ENCODE measurements at places on chromosomes 2 and 18. TPM values are rescaled to one million over a fixed set of nuclear protein-coding genes. Genes with fewer than 3 reads are reported as not detected.

GRCh38 chr2:128134573-128134972, 43.6 kb downstream of the UGGT1 start:
- peaks cover 6% of the 10 kb centered on the region for H3K27me3 ChIP-seq
- no peaks in the 10 kb centered on the region for H3K4me1 ChIP-seq
- H3K27ac ChIP-seq, result no peak overlapping the region
- no peak for DNase-seq

DNA sequence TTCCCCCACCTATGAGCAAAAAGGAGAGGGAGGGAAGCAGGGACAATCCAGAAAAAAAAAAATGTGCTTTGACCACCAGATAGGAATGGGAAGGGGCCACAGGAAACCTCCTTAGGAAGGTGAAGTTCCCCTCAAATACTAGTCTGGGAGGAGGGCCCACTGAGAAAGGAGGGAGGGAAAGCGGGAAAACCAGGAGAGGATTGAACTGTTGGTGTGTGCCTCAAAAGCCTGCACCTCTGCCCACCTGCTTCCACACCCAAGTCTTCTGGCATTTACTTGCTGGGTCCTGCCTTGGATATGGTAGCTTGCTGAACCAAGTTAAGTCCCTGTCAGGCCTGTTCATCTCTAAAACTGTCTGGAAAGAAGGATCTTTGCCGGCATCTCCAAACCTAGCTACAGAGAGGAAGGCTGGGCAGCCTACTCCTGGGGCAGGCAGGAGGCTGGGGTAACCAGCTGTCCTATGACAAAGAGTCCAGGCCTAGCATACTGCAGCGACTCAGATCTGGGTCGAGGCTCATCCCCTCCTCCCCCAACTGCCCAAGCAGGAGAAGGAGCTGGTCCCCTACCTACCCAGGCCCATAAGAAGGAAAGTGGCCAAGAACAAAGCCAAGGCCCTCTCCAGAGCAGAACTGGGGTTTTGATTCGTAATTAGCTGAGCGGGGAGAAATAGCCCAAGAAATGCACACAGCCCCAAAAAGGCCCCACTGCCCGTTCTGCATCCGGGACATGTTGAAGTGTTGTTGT, 3.0 kb downstream of the EN1 start:
- DNase-seq, result no peak
- H3K27ac ChIP-seq, result peak overlapping the region; percentile 29
- H3K4me1 ChIP-seq, result peaks cover 4% of the 10 kb centered on the region
- no peak overlapping the region for H3K4me3 ChIP-seq

GRCh38 chr18:64171576-64171975, 22.7 kb upstream of the LINC00305 start:
- DNase-seq, result no peak
- no peaks in the 10 kb centered on the region for H3K4me1 ChIP-seq
- H3K27me3 ChIP-seq, result no peaks in the 10 kb centered on the region
- H3K4me3 ChIP-seq, result no peak overlapping the region

GRCh38 chr18:72948439-72948838, 80.7 kb upstream of the NETO1 start:
- no peaks in the 10 kb centered on the region for H3K36me3 ChIP-seq
- H3K27ac ChIP-seq, result no peak overlapping the region
- no peak for DNase-seq
- no peaks in the 10 kb centered on the region for H3K4me1 ChIP-seq
- no peak overlapping the region for H3K4me3 ChIP-seq

DNA sequence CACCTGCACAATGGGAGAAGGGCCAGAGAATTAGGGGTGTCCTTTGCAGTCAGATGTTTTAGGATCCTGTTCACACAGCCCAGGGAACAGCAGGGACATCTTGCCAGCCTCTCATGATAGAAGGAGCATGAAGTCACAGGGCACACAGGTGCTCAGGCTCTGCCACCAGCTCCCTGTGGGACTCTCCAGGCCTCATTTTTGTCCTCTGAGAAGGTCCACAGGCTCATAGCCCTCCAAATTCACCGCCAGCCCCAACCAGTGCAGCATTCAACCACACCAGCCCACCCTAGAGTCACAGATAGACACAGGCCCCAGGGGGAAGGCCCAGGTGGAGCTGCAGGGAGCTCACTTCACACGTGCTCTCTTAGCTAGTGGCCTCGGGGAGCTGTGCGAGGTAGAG, 391.7 kb downstream of the TNS1 start:
- no peak for DNase-seq
- H3K36me3 ChIP-seq, result no peaks in the 10 kb centered on the region
- H3K27ac ChIP-seq, result no peak overlapping the region
- H3K4me1 ChIP-seq, result no peaks in the 10 kb centered on the region
- no peaks in the 10 kb centered on the region for H3K27me3 ChIP-seq

DNA sequence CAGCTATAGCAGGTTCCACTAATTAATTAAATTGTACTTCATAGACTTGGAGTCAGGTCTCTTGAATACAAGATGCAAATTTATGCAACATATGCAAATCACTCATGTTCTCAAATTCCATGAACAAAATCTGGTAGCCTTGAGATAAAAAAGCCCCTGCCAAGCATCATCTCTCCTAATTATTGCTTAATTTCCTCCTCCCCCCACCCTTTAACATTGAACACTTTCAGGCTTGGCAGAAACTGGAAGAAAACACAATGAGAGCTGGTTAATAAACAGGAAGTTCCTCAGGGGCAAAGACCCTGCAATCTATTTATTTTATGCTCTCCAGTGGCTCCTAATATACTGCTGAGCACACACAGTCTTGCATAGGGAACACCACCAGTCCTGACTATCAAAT, 35.6 kb upstream of the ACVR1 start:
- no peak overlapping the region for H3K27ac ChIP-seq
- H3K27me3 ChIP-seq, result peaks cover 5% of the 10 kb centered on the region
- no peaks in the 10 kb centered on the region for H3K36me3 ChIP-seq
- H3K4me3 ChIP-seq, result no peak overlapping the region
- no peaks in the 10 kb centered on the region for H3K4me1 ChIP-seq

The LDAH gene
- total RNA-seq, result 33.7 TPM
